ENCODE measurements at places on chromosomes 3 and 15. TPM values are rescaled to one million over a fixed set of nuclear protein-coding genes. Genes with fewer than 3 reads are reported as not detected.

The MORC1 gene
- not detected for total RNA-seq

The PIGZ gene
- total RNA-seq: 1.5 TPM

The PLOD2 gene
- 1,238 TPM for total RNA-seq

The GPR160 gene
- 2.0 TPM for total RNA-seq

The TRMT10C gene
- total RNA-seq: 32.2 TPM
